ENCODE measurements at places on chromosomes 7 and 10. TPM values are rescaled to one million over a fixed set of nuclear protein-coding genes. Genes with fewer than 3 reads are reported as not detected.

- DNase-seq = no peak
Measured at GRCh38 chr7:3067193-3067592, 23.5 kb upstream of the CARD11 start.

DNA sequence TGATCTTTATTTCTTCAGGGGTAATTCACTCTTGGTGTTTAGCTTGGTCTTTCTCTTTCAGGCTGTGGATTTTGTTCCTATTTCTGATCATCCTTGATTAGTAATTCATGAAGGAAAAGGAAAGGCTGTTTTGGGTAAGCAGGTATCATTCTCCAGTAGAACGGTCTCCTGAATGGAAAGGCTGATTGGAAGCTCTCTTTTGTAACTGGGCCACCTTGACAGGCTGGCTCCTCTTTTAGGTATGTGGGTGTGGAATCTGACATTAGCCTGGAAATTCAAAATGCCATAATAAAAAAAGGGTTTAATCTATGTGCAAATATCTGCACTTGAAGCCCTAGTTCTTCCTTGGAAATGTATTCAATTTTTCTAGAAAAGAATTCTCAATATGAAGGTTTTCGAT is 18.9 kb downstream of the TAS2R39 start:
- DNase-seq = no peak

GRCh38 chr7:77734659-77735421 is 38.6 kb downstream of the RSBN1L start:
- DNase-seq = no peak

DNA sequence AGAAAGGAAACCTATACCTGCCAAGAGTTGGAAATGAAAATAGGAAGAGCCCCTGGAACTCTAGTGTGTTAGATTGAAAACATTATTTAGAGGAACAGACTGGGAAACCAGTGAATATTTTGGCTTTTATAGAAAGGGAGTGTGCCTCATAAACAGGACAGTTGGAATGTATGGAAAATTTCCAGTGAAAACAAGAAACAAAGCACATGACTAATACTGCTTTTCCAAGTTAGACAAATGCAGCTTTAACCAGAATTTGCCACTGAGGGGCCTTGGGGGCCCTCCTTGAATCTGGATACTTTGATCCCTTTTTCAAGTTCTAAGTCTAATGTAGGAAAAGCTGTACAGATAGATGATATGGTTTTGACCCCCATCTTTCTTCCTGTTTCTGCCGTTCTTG is 21.2 kb downstream of the ITGB8 start:
- DNase-seq = no peak

- no peak for DNase-seq
Measured at GRCh38 chr7:6365451-6365850, 82.3 kb downstream of the DAGLB start.

DNA sequence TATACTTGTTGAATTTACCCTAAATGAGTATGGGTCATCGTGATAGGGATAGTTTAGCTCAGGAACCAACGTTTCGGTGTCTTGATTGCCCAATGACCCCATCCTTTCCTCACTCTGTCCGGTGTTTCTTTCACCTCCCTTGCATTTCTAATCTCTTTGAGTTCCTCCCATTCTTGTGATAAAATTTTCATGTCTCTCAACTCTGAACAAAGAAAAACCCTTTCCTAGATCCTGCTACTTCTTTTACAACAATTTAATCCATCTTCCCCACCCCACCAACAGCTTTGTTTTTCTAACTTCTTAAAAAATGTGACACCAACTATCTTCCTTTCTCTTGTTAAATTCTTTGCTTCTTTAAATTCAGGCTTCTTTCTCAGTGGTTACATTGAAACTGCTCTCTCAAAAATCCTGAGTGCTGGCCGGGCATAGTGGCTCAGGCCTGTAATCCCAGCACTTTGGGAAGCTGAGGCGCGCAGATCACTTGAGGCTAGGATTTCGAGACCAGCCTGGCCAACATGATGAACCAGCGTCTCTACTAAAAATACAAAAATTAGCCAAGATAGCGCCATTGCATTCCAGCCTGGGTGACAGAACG is 130.3 kb upstream of the MINDY3 start:
- no peak for DNase-seq

DNA sequence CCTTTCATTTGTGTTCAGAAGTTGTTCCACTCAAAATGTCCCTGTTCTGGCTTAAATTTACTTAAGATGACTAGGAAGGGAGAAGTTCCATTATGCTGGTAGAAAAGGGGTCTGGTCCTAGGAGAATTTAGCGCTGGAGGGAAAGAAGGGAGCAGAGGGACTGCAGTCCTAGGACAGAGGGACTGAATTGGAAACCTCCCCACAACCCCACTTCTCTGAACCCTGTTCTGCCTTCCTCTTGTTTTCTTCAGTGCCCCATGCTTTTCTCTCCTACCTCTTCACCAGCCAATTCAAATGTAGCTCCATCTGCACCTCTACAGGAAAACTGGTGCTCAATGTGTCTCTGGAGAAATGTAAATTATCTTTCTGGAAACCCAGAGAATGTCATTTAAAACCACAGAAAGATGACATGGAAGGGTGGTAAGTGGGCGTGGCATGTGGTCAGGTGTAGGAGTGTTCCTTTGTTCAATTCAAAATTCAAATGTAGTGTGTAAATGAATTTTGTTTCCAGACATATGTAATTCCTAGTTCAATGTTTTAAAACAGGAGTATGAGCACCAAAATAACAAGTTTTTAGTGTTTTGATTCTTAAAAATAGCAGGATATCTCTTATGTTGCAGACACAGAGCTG is 24.0 kb upstream of the RHOBTB1 start:
- no peak for DNase-seq

DNA sequence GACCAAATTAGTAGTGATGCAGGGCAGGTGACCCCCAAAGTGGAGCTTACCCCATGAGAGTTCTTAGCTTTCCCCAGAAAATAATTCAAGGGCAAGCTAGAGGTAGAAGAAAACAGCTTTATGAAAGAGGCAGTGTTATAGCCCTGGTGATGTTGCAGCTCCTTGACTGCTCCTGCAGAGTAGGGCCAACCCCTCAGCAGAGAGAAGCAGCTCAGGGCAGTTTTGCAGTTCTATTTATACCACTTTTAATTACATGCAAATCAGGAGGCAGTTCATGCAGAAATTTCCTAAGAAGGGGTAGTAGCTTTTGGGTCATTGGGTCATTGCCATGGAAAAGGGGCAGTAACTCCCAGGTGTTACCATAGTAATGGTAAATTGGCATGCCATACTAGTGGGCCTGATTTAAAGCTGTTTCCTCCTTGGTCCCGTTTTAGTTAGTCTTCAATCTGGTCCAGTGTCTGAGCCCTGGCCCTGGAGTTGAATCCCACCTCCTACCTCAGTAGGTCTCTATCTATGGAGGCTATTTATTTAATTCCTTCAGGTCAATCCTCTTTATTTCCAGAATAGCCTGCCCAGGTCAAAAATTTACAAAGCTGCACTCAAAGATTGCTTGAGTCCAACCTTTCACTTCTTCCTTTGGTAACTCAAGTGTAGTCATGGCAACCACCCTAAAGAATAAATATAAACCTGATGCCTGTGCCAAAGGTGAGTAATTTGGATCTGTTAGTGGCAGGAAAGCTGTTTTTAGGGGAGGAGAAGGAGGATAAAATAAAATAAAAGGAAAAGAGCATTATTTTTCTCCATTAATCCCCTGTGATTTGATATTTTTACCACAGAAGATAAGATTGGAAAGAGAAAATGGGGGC is 29.5 kb downstream of the PLXDC2 start:
- no peak for DNase-seq

GRCh38 chr10:94617389-94617944 is 66.1 kb upstream of the CYP2C18 start:
- no peak for DNase-seq

DNA sequence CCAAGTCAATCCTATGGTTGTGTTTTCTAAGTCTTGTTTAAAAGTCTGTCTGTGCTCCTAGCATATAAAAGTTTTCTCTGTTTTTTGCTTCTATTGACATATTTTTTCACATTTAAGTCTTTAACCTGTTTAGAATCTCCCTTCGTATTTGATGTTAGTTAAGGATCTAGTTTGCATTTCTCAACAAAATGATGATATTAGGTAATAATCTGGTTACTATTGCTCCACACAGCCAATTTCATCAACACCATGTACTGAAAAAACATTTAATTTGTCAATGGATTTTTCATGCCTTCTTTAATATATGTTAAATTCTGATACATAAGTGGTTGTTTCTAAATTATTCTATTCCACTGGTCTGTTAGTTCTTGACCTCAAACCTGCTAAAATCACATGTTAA is 17.5 kb upstream of the TSGA13 start:
- DNase-seq = no peak

DNA sequence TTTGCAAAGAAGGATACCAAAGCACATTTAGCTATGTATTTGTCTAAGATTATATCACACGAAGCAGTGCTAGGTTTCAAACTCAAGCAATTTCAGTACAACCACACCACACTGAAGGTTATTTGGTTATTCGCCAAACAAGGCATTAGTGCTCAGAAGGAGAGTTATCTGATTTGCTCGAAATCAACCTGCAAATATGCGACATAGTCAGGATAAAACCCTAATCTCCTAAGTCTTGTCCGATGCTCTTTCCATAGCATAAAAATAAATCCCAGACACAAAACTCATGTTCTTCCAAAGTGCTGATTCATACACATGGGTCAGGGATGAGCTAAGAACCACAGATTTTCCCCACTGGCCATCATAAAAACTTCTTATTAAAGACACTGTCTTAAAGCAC is 1288.0 kb upstream of the SORCS1 start:
- no peak for DNase-seq

GRCh38 chr10:101358706-101359300 is 4.8 kb downstream of the BTRC start:
- no peak for DNase-seq

DNA sequence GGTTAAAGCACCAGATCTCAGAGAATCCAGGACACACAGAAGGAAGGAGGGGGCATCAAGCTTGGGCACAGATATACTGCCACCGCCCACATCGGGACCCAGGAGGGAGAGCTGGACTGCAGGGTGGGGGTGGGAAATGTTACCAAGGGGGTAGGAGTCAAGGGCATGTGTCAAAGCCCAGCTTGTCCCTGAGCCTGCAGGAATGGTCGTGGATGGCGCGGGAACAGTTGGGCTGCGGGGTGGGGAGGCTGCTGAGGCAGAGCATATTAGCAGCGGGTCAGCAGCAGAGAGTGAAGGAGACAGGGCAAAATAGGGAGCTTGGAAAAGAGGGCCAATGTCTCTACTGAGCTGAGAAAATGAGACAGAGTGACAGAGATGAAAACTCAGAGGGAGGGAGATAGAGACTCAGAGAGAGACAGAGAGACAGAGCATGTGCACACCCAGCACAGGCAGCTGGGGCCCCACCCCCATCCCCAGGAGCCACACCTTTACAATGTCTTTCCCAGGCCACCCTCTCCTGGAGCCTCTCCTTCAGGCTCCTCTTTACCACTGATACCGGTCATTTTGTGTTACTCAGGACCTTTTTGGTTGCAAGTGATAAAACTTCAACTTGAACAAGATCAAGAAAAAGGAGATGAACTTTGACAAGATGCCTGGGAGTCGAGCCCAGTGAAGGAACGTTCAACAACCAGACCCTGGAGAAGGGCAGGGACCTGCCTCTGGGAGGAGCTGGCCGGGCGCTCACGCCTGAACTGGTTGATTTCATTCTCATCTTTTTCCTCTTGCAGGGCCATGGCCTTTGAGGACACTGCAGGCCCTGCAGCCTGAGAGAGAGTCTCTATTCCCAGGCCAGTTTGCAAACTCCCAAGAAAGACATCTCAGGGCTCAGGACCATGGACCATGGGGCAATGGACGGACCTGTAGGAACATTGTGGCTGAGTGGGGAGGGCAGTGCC is 50.0 kb downstream of the AOC1 start:
- DNase-seq = no peak

DNA sequence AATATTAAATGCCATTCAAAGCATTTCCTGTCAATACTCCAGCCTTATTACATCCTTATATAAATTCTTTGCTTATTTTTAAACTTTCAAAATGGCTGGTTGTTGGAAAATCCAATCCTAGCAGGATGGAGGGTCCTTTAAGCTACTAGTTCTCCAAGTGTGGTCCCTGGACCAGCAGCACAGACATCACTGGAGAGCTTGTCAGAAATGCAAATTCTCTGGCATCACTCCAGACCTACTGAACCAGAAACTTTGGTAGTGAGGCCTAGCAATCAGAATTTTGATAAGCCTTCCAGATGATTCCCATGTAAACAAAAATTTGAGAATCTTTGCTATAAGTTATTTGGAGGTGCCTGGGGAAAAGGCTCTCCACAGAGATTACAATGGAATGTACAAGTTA is 43.8 kb downstream of the CALCR start:
- DNase-seq = no peak

- DNase-seq = no peak
Measured at GRCh38 chr7:42170724-42171123, 66.3 kb downstream of the GLI3 start.

- DNase-seq = no peak
Measured at GRCh38 chr7:47500103-47500563, 81.8 kb downstream of the TNS3 start.

ELOVL3 gene
- total RNA-seq = 0.29 TPM

CDCA7L gene
- total RNA-seq = 3.3 TPM

TAS2R4 gene
- total RNA-seq = 1.5 TPM

GJD4 gene
- not detected for total RNA-seq

TRRAP gene
- 26.9 TPM for total RNA-seq

LRIT1 gene
- not detected for total RNA-seq

RAMP3 gene
- 54.1 TPM for total RNA-seq

LGI1 gene
- not detected for total RNA-seq

FBXO24 gene
- total RNA-seq = 0.14 TPM

TMEM213 gene
- not detected for total RNA-seq

SUGCT gene
- total RNA-seq = 16.2 TPM

CALCR gene
- not detected for total RNA-seq

GPC2 gene
- total RNA-seq = 0.81 TPM

ACTR3C gene
- 1.7 TPM for total RNA-seq

Data from posterior vena cava (tissue), 2 donors.